ENCODE measurements at places on chromosomes 7 and 10. TPM values are rescaled to one million over a fixed set of nuclear protein-coding genes. Genes with fewer than 3 reads are reported as not detected.

Gene PPP1R3C
- 0.63 TPM for total RNA-seq

Gene FKBP6
- total RNA-seq, result not detected

Gene ITIH2
- not detected for total RNA-seq

Gene GLI3
- 0.30 TPM for total RNA-seq

Gene PRLHR
- not detected for total RNA-seq

Gene IFIT1B
- total RNA-seq, result not detected

Gene FAS
- total RNA-seq, result 34.9 TPM

Gene LRIT1
- total RNA-seq, result not detected

Gene LIPJ
- total RNA-seq, result not detected

Gene INSIG1
- total RNA-seq, result 100 TPM

Gene JAZF1
- total RNA-seq, result 6.9 TPM

Gene LCOR
- 23.4 TPM for total RNA-seq

Gene RNF32
- 0.90 TPM for total RNA-seq

Gene PRSS37
- not detected for total RNA-seq

Gene DNMBP
- 2.4 TPM for total RNA-seq

Gene OLAH
- total RNA-seq, result 0.90 TPM

Gene SRGN
- 400 TPM for total RNA-seq

Gene HOXA6
- total RNA-seq, result not detected

Gene CALCR
- total RNA-seq, result not detected

Gene SDK1
- total RNA-seq, result 1.1 TPM

Gene FOXI2
- not detected for total RNA-seq

Gene FBXO24
- total RNA-seq, result 1.4 TPM

Gene SH2D4B
- total RNA-seq, result 0.11 TPM

Gene C10orf95
- 0.27 TPM for total RNA-seq

Gene SPAG6
- 0.11 TPM for total RNA-seq

Gene TFR2
- total RNA-seq, result 10.1 TPM

Gene PTPN20
- 1.3 TPM for total RNA-seq

Gene KAT6B
- 20.9 TPM for total RNA-seq

Gene VPS37D
- total RNA-seq, result 0.39 TPM

Gene CLDN3
- not detected for total RNA-seq

Gene COL28A1
- not detected for total RNA-seq

Gene DYNC1I1
- total RNA-seq, result not detected

Gene HOXA1
- total RNA-seq, result 0.12 TPM

Gene FAM107B
- total RNA-seq, result 126 TPM
